ENCODE measurements at places on chromosomes 1 and 21.

DNA sequence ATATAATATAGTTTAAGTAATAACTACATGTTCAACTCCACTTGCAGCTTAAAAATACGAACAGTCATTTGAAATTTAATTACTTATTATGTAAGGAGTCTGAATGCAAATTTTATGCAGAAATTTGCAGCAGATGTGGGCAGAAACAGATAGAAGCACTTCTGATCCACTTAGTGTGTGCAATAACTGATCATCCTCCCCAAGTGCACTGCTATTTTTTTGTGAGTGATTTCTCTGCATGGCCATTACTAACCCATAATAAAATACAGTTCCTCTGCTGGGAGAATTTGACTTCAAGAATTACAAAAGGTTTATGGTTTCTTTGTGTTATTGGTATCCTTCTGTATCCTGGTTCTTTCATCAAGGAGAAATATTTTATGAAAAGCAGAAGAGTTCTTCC, 611.5 kb upstream of the RGS18 start:
- no peak for DNase-seq

- DNase-seq: no peak
Observed at GRCh38 chr1:154866257-154867063, 3.6 kb downstream of the KCNN3 start.

DNA sequence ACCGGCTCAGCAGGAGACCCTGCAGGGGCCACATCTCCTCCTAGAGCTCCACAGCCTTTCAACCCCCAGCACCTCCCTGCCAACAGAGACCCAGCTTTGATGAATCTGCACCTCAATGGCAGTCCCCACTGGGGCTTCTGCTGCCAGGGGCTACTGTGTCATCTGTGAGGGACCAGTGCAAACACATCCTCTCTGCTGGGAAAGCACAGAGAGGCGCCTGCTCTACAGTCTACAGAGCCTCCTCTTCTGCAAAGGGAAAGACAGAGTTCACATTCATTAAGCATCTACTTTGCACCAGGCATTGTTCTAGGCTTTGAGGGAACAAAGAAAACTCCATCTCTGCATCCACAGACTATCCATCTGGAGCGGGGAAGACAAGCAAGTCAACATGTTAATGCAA, 125.8 kb downstream of the CAPN8 start:
- DNase-seq: no peak

DNA sequence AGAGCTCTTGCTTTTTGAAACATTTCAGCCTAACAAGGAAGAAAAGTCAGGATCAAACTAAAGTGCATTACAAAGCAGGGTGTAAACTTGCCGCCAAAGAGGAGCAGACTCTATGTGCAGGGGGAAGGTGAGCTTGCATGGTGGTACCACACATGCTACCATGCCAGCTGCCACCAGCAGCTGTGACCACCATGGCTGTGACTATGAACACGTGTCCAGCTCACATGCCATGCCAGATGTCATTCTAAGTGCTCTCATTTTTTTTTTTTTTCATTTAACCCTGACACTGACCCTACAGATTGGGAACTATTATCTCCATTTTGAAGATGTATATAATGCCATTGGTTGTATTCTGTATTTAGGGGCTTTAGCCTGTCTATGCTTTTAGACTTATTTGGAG, 79.0 kb downstream of the PCP4 start:
- no peak for DNase-seq

GRCh38 chr1:178645157-178645807, 79.8 kb upstream of the RALGPS2 start:
- no peak for DNase-seq

DNA sequence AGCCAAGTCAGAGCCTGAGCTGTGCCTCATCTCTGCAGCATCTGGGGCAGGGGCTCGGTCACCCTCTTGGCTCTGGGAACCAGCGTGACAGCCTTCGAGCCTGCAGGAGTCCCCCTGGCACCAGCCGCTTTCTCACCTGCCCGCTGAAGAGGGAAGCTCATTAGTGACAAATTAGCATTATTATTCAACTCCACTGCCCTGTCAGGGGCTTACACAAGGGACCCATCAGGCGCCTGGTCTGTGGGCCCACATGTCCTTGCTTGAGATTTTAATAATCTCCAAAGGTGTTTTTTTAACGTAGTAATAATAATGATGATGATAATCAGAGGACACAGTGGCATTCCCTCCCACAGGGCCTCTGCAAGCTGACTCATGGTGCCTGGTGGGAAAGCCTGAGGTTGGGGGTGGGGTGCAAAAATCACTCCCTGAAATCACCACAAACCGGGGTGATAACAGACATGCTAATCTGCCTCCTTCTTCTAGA, 98.1 kb upstream of the IGSF21 start:
- DNase-seq: no peak

GRCh38 chr1:47812904-47813514, 184.2 kb downstream of the TRABD2B start:
- DNase-seq: no peak

- no peak for DNase-seq
Observed at GRCh38 chr1:64974288-64974825, 8.0 kb upstream of the JAK1 start.

GRCh38 chr1:190416239-190416638, 61.4 kb downstream of the BRINP3 start:
- DNase-seq: no peak

GRCh38 chr1:93738926-93739325, 57.3 kb upstream of the BCAR3 start:
- DNase-seq: no peak

GRCh38 chr1:200380589-200381021, 29.2 kb downstream of the ZNF281 start:
- no peak for DNase-seq

DNA sequence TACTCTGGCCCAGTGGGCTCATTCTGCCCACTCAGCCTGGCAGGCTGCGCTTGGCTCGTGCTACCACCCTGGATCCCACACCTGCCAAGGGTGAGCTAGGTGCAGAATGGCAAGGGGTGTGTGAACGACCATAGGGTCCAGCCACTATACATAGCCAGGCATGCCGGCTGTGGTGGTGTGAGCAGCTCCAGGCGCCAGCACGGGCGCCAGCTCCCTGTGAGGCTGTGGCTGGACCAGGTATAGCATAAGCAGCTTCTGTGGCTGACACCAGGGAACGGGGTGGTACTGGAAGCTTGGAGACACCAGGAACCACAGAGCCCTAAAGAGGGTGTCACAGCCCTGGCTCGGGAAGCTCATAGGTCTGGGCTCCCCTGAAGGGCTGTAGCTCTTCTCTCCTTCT, 18.6 kb downstream of the CCDC18 start:
- no peak for DNase-seq

DNA sequence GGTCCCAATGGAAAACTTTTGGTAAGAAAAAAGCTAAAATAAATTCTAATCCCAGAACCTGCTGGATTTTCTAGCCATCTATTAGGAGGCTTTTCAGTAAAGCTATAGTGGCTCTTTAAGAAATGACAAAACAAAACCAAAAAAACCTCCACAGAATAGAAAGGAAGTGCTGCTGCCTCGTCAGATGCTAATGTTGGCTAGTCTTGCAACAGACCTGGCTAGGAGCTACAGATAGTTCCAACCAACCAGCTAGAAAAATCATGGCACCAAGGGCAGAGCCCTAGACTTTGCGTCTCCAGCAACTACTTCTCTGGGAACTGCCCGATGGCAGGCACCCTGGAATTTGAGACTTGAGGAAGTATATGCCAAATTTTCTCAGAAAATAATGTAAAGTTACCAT, 7.6 kb downstream of the CD101 start:
- no peak for DNase-seq

DNA sequence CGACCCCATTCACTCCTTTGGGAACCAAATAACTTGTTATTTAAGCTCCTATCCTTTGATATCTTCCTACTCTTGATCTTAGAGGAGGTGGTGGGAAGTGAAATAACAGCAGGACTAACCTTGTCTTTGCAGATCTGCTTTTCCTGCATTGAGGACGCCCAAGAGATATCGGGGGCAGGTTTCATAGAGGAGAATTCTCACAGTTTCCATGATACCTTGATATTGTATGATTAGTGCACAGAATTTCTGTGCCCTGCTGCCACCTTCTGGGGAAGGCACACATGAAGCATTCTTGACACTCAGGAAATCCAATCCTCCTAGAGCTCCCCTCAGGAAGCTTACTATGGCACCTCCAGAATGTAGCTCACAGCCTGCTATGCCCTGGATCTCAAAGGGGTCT, 1.6 kb downstream of the CD1B start:
- DNase-seq: no peak

- DNase-seq: no peak
Observed at GRCh38 chr1:93965888-93966287, 56.7 kb upstream of the GCLM start.

DNA sequence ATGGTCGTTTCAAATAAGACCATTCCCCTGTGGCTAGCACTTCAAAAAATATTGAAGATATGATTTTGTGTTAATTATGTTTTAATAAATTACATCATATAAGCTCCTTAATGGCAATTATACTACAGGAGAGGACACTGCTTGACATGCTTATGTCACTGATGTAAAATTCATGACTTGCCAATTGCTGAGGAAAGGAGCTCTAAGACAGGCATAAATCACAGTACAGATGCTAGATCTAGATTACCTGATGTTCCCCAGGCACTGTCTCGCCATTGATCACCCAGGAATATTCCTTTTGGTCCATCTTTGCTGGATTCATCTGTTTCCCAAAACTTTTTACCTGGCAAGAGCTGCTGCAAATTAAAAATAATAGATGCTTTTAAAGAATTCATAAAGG, 58.8 kb downstream of the PUM1 start:
- no peak for DNase-seq

DNA sequence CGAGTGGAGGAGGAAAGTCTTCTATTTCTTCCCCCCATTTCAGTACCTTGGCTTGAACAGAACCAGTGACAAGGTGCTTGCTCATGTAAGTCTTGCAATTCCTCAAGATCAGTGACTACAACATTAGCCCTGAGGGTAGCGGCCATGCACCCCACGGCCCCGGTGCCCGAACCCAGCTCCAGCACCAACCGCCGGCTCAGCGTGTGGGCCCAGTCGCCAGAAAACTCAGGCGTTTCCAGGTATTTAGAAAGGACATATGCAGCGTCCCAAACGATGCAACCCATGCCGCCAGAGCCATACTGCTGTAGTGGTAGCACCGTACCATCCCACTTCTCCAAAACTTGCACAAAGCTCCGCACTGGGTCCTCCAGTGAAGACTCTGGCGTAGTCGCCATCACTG, 11.2 kb upstream of the MANEAL start:
- DNase-seq: no peak

Data from stimulated activated CD4-positive, alpha-beta T cell treated with anti-CD3 and anti-CD28 coated beads, Interleukin-4, amount 100 ng/mL, for 48 hours (primary cell).